ENCODE measurements at places on chromosomes 2 and 18. TPM values are rescaled to one million over a fixed set of nuclear protein-coding genes. Genes with fewer than 3 reads are reported as not detected.

UGT1A8 gene
- total RNA-seq, result not detected

NPC1 gene
- 19.2 TPM for total RNA-seq

AQP12A gene
- total RNA-seq, result not detected

ABCB11 gene
- not detected for total RNA-seq

SLC9A4 gene
- not detected for total RNA-seq

PPIL3 gene
- total RNA-seq, result 32.7 TPM

PDE1A gene
- 14.0 TPM for total RNA-seq

RNASEH1 gene
- total RNA-seq, result 27.5 TPM

ZNF521 gene
- 149 TPM for total RNA-seq

HAAO gene
- not detected for total RNA-seq

KCNS3 gene
- total RNA-seq, result 0.76 TPM

ADGRF3 gene
- 0.09 TPM for total RNA-seq

SYT4 gene
- not detected for total RNA-seq

CHRNG gene
- not detected for total RNA-seq

ALK gene
- total RNA-seq, result not detected

STPG4 gene
- total RNA-seq, result 0.17 TPM

APCDD1 gene
- not detected for total RNA-seq

EFHD1 gene
- total RNA-seq, result not detected

KLHL41 gene
- total RNA-seq, result under 0.01 TPM

GAREM1 gene
- total RNA-seq, result 0.17 TPM

CGREF1 gene
- 1.7 TPM for total RNA-seq

ASPRV1 gene
- 0.26 TPM for total RNA-seq

SULT1C2 gene
- under 0.01 TPM for total RNA-seq

ABHD1 gene
- total RNA-seq, result not detected

VWC2L gene
- not detected for total RNA-seq

EVX2 gene
- not detected for total RNA-seq

LONRF2 gene
- under 0.01 TPM for total RNA-seq

NT5C1B gene
- total RNA-seq, result not detected

IL1A gene
- total RNA-seq, result not detected

PROKR1 gene
- total RNA-seq, result not detected

RSAD2 gene
- under 0.01 TPM for total RNA-seq

MTCL1 gene
- 4.6 TPM for total RNA-seq

GALNT13 gene
- total RNA-seq, result under 0.01 TPM

CD8B2 gene
- total RNA-seq, result not detected

PROM2 gene
- total RNA-seq, result 0.09 TPM

COL6A3 gene
- total RNA-seq, result 35.2 TPM

SCYGR4 gene
- total RNA-seq, result not detected

ELMOD3 gene
- 8.2 TPM for total RNA-seq

EFR3B gene
- 0.54 TPM for total RNA-seq

CHRNA1 gene
- total RNA-seq, result 0.76 TPM

QPCT gene
- 0.43 TPM for total RNA-seq
